Activated CD8-positive, alpha-beta T cell treated with anti-CD3 and anti-CD28 coated beads for 36 hours (primary cell): ENCODE measurements at places on chromosomes 16 and 17. TPM values are rescaled to one million over a fixed set of nuclear protein-coding genes. Genes with fewer than 3 reads are reported as not detected.

DNA sequence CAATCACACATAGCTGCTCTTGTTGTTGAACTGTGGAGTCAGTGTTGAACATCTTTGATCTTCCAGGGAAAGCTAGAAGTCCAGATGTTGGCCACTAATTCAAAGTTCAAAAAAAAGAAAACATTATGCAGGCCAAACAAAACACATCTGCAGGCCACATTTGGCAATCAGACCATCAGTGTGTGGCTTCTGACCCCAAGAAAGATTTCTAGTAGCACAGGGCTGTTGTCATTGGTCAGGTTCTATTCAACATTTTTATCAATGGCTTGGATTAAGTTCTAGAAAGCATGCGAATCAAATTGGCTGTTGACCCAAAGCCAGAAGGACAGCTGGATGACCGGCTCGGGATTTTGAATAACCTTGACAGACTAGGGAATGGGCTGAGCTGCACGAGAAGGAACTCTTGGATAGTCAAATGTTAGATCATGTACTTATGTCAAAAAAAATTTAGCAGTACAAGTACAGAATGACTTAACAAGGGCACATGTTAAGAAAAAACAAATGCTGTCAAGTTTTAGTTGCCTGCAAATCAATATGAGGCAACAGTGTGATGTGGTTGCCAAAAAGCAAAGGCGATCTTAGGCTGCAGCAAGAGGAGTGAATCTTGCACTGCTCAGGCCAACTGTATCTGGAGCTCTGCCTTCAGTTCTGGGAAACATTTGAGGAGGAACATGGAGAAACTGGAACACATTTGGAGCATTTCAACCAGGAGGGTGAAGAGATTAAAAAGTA, 187.6 kb downstream of the RGS9 start:
- peaks cover 1% of the 10 kb centered on the region for H3K27me3 ChIP-seq
- H3K4me3 ChIP-seq: no peak overlapping the region
- no peak overlapping the region for H3K27ac ChIP-seq
- peaks cover 2% of the 10 kb centered on the region for H3K4me1 ChIP-seq

DNA sequence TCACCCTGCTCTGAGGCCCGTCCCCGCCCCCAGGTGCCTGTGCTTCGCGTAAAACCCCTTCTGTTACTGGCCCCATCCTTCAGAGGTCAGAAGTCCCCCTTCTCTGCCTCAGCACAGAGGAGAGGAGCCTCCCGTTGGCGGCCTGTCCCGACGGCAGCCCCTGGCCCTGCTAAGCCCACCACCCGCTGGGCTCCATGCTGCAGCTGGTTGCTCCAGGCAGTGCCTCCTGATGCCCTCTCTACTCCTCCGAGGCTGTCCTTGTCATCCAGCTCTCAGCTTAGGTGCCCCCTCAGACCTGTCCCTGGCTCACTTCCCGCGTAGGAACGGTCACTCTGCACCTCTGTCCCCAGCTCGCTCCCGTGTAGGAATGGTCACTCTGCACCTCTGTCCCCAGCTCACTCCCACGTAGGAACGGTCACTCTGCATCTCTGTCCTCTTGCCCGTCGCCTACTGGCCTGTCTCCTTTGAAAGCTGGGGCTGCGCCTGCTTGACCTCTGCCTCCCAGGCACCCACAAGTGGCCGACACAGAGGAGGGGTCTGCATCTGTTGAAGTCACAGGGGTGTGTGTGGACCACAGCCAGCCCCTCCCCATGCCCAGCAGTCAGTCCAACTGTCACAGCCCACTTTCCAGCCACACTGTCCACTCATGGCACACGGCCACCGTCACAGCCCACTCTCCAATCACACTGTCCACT, 31.7 kb upstream of the ZC3H18 start:
- DNase-seq: no peak
- H3K36me3 ChIP-seq: peaks cover 9% of the 10 kb centered on the region
- H3K4me3 ChIP-seq: no peak overlapping the region
- no peak overlapping the region for H3K27ac ChIP-seq
- H3K4me1 ChIP-seq: peaks cover 9% of the 10 kb centered on the region

DNA sequence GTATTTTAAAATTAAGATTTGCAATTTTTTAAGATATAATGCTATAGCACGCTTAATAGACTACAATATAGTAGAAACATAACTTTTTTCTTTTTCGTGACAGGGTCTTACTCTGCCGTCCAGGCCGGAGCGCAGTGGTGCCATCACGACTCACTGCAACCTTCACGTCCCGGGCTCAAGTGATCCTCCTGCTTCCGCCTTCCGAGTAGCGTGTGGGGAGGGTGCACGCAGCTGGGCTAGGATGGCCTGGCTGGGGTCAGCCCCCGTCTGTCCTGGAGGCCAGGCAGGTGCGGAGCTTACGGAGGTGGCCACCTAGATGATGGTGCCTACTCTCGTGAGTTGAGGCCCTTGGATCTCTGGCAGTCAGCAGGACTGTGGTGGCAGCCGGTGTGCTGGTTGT, 50.1 kb downstream of the JPH3 start:
- no peak for DNase-seq
- H3K4me1 ChIP-seq: no peaks in the 10 kb centered on the region
- no peaks in the 10 kb centered on the region for H3K36me3 ChIP-seq
- H3K27ac ChIP-seq: no peak overlapping the region
- no peaks in the 10 kb centered on the region for H3K27me3 ChIP-seq

GRCh38 chr16:78310196-78310595, 210.7 kb downstream of the WWOX start:
- no peaks in the 10 kb centered on the region for H3K36me3 ChIP-seq
- no peak overlapping the region for H3K4me3 ChIP-seq
- DNase-seq: no peak
- no peak overlapping the region for H3K27ac ChIP-seq
- peaks cover 7% of the 10 kb centered on the region for H3K4me1 ChIP-seq

GRCh38 chr17:75041656-75042280, 5.0 kb downstream of the ATP5PD start:
- H3K27ac ChIP-seq: no peak overlapping the region
- H3K4me3 ChIP-seq: no peak overlapping the region
- H3K36me3 ChIP-seq: peaks cover 25% of the 10 kb centered on the region
- H3K27me3 ChIP-seq: no peaks in the 10 kb centered on the region
- peaks cover 27% of the 10 kb centered on the region for H3K4me1 ChIP-seq

DNA sequence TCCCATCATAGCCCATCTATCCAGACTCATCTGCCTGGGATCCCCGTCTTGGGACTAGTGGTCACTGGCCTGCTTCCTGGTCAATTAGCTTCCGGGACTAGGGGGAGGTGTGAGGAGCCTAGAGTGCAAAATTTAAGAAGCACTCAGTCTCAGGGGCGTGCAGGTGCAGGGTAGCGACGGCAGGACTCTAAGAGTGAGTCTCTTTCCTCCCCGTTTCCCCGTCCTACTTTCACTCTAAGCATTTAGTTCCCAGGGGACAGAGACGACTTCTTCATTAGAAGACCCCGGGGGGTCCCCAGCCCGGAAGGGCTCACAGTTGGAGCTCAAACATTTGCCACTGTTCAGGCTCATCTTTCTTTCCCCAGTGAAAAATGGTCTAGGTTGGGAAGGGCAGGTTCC, 677 bp upstream of the ZNHIT3 start:
- peak overlapping the region; percentile 100 for H3K27ac ChIP-seq
- H3K4me1 ChIP-seq: peaks cover 42% of the 10 kb centered on the region
- DNase-seq: no peak
- peak overlapping the region; percentile 99 for H3K4me3 ChIP-seq
- H3K36me3 ChIP-seq: peaks cover 24% of the 10 kb centered on the region
- H3K27me3 ChIP-seq: peaks cover 9% of the 10 kb centered on the region

DNA sequence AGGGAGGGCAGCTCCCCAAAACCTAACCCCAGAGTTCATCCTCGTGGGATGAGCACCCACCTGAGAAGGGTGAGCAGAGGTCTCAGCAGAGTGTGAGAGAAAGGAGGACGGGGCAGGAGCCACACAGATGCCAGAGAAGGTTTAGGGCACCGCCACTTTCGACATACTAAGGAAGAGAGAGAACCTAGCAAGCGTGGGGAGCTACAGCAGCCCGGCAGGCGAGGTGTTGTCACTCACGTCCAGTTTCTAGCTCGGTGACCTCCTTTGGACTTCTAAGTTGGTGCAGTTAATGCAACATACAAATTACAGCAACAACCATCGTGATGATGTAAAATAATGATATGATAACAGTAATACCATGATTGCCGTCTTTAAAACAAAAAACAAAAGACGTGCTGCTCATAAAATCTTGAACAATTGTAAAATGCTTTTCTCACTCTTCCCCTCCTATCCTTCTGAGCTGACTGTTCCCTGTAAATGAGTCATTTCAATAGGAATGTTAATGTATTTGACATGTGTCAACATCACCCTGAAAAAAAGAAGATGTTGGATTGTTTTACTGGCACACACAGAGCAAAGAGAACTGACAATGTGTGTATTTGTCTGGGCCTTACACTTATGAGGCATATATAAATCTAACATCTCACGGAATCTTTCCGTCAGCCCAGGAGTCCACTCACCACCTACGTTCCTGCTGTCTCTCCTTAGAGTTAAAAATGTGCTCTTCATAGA, 158.2 kb upstream of the MAF start:
- no peak for DNase-seq
- no peaks in the 10 kb centered on the region for H3K36me3 ChIP-seq
- peaks cover 6% of the 10 kb centered on the region for H3K4me1 ChIP-seq
- H3K27me3 ChIP-seq: peaks cover 4% of the 10 kb centered on the region
- H3K4me3 ChIP-seq: no peak overlapping the region

GRCh38 chr16:65201511-65201910, 79.6 kb upstream of the CDH11 start:
- H3K27me3 ChIP-seq: no peaks in the 10 kb centered on the region
- DNase-seq: no peak
- H3K4me1 ChIP-seq: no peaks in the 10 kb centered on the region
- H3K36me3 ChIP-seq: no peaks in the 10 kb centered on the region
- H3K27ac ChIP-seq: no peak overlapping the region
- H3K4me3 ChIP-seq: no peak overlapping the region

DNA sequence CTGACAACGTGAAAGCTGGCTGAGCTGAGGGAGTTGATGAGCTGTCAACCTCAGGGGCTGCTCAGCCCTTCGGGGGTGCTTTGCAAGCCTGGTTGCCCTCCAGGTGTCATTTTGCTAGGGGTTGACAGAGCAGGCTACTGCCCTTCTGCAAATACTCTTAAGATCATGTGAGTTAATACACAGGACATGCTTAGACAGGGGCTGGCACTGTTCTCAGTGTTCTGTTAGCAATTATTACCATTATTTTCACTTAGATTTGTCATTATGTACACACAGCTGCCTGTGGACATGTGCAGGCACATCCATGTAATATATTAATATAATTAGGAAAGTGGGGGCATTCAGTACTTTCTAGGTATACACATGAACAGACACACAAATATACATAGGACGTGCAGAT, 554.3 kb upstream of the HSBP1 start:
- H3K4me1 ChIP-seq: no peaks in the 10 kb centered on the region
- peaks cover 3% of the 10 kb centered on the region for H3K27me3 ChIP-seq
- H3K36me3 ChIP-seq: no peaks in the 10 kb centered on the region
- no peak overlapping the region for H3K27ac ChIP-seq
- no peak for DNase-seq
- H3K4me3 ChIP-seq: no peak overlapping the region

DNA sequence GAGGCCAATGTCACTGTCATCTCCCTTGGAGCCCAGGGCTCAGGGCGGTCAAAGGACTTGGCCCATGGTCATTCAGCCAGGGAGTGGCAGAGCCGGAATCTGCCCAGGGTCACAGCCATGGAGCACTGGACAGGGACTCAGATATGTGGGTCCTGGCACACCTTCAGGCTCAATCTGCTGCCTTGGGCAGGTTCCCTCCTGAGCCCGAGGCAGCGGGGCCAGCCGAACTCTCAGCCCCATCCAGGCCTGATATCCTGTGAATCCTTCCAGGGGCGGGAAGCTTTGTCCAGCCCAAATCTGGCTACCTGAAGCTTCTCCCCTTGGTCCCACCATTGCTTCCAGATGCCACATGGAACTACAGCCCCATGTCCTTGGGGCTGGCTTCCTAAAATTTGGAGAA, 12.2 kb upstream of the CDIPT start:
- no peaks in the 10 kb centered on the region for H3K36me3 ChIP-seq
- H3K4me1 ChIP-seq: peaks cover 16% of the 10 kb centered on the region
- H3K4me3 ChIP-seq: no peak overlapping the region

DNA sequence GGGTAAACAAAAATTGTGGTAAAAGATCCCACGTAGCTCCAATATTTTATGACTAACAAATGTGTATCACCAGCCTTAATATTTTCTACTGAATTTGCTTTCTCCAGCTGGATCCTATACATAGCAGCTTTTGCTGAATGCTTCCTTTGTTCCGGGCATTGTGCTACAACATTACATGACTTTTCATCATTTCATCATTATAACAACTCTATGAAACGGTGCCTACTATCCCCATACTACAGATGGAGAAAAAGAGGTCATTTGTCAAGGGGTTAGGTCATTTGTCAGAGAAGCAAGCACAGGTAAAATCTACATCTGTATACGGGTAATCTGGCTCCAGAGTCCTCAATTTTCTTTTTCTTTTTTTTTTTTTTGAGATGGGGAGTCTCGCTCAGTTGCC, 74.3 kb downstream of the KANSL1 start:
- peaks cover 16% of the 10 kb centered on the region for H3K36me3 ChIP-seq
- H3K27me3 ChIP-seq: no peaks in the 10 kb centered on the region
- peaks cover 80% of the 10 kb centered on the region for H3K4me1 ChIP-seq
- no peak for DNase-seq
- no peak overlapping the region for H3K4me3 ChIP-seq

DNA sequence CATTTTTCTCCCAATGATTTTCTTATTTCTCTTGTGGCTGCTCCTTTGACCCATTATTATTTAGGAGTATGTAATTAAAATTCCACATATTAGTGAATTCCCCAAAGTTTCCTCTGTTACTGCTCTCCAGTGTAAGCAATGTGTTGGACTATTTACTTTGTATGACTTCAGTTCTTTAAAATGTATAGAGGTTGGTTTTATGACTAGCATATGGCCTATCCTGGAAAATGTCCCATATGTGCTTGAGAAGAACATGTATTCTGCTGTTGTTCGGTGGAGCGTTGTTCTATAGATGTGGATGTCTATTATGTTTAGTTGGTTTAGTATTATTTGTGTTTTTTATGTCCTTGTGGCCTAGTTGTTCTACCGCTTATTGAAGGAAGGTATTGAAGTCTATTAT, 6.0 kb upstream of the NT5M start:
- H3K4me1 ChIP-seq: peaks cover 28% of the 10 kb centered on the region
- H3K36me3 ChIP-seq: no peaks in the 10 kb centered on the region
- H3K27ac ChIP-seq: no peak overlapping the region
- H3K27me3 ChIP-seq: no peaks in the 10 kb centered on the region
- DNase-seq: no peak

DNA sequence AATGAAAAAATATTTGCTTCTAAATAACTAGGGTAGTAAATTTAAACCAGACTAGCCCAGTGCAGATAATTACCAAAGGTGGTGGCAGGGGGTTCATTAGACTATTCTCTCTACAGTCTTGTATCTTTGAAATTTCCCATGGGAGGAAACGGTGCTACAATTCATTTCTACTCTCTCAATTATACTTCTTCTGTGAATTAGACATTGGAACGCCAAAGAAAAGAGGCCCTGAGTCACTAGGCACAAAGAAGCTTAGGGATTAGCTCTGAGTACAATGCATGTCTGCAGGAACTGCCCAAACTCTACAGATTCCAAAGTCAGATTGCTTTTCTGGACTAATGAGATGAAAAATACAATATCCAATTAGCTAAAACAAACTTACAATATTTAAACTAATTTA, 30.7 kb upstream of the ARL6IP1 start:
- DNase-seq: no peak
- H3K4me3 ChIP-seq: no peak overlapping the region
- H3K27me3 ChIP-seq: no peaks in the 10 kb centered on the region
- H3K36me3 ChIP-seq: peaks cover 59% of the 10 kb centered on the region
- peaks cover 10% of the 10 kb centered on the region for H3K4me1 ChIP-seq

The IL17C gene
- not detected for total RNA-seq

The AOC2 gene
- 3.3 TPM for total RNA-seq

The HS3ST3B1 gene
- 5.1 TPM for total RNA-seq

The ARHGDIG gene
- total RNA-seq: not detected

The C1QBP gene
- 463 TPM for total RNA-seq

The SARM1 gene
- total RNA-seq: 19.8 TPM

The BANP gene
- total RNA-seq: 36.1 TPM
